ENCODE measurements at places on chromosomes 4 and X. TPM values are rescaled to one million over a fixed set of nuclear protein-coding genes. Genes with fewer than 3 reads are reported as not detected.

The GPC3 gene
- 3.3 TPM for total RNA-seq

The UNC5C gene
- 14.3 TPM for total RNA-seq

The GCNA gene
- total RNA-seq, result 2.0 TPM

The VEGFD gene
- total RNA-seq, result not detected

DNA sequence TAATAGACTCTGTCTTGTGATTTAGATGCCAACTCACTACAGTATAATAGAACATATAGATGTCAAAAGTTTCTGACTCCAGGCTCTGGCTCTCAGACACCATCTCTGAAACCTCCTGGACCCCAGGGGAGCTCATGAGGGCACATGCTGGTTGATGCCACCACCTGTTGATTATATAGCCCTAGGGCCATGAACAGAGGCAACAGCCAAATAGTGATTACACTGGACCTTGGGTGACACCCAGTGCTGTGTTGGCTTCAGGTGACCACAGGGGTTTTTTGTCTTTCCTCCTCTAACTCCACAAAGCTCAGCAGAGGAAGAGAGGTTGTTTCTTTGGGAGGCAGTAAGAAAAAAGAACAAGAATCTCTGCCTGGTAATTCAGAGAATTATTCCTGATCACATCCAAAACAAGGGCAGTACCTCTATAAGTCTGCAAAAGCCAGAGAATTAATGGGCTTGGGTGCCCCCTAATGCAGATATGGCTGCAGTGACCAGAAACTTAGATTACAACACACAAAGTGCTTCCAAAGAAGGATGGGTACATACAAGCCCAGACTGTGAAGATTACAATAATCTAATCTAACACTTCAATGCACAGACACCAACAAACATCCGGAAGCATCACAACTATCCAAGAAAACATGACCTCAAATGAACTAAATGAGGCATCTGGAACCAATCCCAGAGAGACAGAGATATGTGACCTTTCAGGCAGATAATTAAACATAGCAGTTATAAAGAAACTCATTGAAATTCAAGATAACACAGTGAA, 1920.6 kb downstream of the ARAP2 start:
- DNase-seq, result no peak

DNA sequence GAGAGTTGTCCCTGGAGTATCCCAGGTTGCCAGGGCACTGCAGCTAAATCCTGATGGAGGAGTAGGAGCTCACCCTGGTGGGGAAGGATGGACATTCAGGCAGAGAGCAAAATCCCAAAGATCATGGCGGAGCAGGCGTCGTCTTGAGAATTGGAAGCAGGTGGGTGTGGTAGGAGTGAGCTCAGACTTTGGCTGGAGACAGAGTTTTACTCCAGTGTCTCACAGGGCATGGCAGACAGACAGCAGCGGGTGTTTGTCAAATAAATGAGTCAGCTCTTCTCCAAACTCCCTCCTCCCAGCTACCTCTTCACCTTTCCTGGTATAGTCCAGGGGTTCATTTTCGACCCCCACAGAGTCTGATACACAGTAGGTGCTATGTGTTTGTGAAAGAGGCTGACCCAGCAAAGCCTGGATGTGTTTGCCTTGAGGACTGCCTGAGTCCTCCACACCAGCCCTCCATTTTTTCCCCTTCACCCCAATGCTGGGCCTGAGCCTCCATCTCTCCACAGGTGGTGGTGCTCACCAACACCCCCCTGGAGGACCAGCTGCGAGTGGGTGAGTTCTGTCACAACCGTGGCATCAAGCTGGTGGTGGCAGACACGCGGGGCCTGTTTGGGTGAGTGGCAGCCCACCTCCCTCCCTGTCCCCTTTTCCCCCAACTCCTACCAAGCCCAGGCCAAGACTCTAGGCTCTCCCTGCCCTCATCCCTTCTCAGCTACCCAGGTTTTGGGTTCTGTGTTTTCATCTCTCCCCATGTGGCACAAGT, 6.9 kb downstream of the UBA1 start:
- DNase-seq, result no peak

DNA sequence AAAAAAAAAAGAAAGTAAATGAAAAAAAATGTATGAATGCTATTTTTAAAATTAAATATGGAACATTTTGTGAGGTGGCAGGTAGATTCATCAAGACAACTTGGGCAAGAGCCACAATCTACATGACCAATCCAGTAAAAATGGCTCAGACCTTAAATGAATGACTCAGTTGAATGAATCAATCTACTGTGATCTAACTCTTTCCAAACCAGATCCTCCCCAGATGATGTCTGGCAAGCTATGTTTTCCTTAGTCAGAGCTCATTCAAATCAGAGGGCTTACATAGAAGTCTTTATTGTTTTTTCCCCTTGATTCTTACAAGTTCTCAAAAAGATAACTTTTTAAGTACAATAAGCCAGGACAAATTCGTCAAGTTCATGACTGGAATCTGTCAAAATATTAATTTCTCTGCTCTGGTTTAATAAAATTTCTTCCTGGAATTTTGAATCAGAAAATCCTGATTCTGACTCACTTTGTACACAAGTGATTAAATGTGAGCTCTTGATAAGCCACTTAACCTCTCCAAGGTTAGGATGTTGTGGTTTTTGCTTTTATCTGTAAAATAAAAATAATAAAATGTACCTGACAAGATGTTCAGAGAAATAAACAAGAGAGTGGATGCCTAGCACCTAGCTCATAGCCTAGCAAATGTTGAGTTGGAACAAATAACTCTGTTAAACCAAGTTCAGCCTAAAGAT, 105.6 kb upstream of the SMIM31 start:
- no peak for DNase-seq

DNA sequence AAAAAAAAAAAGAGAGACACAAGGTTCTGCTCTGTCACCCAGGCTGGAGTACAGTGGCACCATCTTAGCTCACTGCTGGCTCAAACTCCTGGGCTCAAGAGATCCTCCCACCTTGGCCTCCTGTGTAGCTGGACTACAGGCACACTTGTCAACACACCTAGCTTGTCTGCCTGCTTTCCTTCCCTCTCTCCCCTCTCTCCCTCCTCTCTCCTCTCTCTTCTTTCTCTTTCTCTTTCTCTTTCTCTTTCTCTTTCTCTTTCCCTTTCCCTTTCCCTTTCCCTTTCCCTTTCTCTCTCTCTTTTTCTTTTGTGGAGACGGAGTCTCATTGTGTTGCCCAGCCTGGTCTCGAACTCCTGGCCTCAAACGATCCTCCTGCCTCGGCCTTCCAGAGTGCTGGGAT, 132.1 kb downstream of the DIPK2B start:
- DNase-seq, result no peak

DNA sequence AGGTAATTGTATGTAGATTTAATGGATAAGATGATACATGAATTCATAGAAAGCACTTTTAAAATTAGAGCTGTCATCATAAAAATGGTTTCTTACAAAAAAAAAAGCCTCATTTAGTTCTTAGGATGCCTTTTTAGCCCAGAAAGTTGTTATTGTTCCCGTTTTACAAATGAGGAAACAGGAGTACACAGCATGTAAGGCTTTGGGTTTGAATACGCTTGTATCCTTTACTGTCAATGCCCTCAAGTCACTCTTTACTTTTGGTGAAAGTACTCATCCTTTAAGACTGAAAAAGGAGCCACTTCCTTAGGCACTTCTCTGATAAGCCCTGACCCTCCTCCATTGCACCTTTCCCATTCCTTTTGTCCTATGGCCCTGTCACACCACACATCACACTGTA, 4.9 kb downstream of the EREG start:
- no peak for DNase-seq

- no peak for DNase-seq
These were observed 599.3 kb downstream of the SPRY1 start for GRCh38 chr4:123995936-123996335.

DNA sequence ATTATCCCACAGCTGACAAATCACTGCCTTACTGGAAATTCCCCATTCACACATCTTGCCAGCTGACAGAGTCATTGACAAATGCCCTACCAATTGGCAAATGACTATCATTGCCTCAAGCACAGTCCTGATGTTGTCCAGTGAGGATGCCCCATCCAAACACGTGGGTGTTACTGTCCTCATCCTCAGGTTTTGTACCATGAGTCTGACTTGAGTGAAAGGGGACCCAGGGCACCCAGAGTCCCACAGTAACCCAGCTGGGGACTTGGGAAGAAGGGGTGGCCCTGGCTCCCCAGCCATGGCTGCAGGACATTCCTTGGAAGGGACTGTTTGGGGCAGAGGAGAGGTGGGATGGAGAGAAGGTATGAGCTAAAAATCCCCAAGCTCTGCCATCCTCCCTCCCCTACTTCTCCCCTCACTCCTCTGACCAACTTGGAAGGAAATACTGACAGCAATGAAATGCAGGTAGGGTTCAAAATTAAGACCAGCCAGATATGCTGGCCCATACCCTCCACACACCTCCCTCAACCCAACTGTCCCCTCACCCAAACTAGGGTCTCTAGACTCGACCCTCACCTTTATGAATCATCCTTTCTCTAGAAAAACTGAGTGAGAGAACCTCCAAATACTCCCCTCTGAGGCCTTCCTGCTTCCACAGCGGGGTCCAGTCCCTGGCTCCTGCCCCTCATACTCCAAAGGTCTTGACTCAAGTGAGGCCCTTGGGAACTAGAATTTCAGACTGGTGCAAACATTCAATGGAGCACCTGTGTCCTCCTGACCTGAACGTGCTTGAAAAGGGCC, 5.1 kb downstream of the TIMP1 start:
- no peak for DNase-seq

GRCh38 chr4:2071912-2072867, 13.1 kb downstream of the NAT8L start:
- DNase-seq, result peak; percentile 49
